ENCODE measurements at places on chromosomes 5 and 9.

GRCh38 chr5:131810510-131811249 lies 13.9 kb upstream of the FNIP1 start:
- no peak for DNase-seq

DNA sequence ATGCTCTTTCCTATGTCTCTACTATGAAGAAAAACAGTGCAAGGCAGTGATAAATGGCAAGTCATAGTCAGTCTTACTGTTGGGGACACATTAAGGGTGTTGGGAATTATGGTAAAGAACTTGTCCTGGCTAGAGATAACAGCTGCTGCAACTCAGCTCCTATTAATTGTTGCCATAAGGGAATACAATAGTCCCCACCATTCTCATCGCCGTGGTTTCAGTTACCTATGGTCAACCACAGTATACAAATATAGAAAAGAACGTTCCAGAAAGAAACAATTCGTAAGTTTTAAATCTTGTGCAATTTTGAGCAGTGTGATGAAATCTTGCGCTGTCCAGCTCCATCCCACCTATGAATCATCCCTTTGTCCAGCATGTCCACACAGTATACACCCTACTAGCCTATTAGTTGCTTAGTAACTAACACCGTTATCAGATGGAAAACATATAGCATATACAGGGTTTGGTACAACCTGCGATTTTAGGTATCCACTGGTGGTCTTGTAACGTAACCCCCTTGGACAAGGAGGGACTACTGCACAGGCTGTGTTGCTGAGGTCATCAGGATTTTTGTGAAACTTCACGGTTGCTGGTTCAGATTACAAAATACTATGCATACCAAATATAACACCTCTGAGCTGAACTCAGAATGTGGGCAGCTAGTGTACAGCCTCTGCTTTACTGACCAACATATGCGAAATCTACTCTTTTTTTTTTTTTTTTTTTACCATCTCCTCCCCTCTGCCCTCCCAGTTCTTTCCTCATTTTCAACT lies 53.5 kb downstream of the ZFR start:
- no peak for DNase-seq

- no peak for DNase-seq
These were observed 11.5 kb downstream of the ADAM19 start for GRCh38 chr5:157563929-157564716.

DNA sequence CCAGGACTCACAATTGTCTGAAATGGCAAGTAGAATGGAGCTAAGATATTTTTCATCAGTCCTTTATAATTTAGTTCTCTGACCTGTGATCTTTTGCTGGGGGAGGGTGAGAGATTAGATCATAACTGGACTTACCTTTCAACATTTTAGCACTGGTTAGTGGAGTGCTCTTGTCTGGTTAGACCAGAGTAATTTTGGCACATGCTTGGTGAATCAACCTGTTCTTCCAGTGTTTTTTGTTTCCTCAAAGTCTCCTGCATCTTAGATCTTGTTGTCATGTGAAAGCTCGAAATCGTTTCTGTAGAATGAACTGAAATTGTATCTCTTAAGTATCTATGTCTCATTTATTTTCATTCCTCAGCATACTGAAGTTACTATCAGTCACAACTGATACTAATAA lies 122.4 kb downstream of the TLE4 start:
- DNase-seq: no peak

GRCh38 chr5:73365301-73365853 lies 83.2 kb downstream of the FOXD1 start:
- DNase-seq: no peak

DNA sequence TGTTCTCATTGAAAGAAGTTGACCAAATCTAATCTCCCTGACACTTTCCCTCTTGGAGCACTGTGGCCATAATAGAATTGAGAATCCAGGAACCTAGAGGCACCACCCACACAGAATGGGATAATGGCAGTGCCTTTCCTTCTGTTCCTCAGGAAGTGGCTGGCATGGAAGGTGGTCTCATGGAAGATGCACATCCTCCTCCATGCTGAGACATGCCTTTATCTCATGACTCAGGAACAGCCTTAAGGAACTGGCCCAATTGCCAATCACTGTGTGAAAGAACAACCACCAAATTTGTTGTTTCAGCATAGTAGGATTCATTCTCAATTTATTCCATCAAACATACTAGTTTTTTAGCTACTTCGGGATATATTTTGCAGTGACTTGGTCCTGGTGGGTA lies 137.5 kb upstream of the RASGRF2 start:
- DNase-seq: no peak

- no peak for DNase-seq
These were observed 272.5 kb downstream of the GADD45G start for GRCh38 chr9:89877051-89878002.

- DNase-seq: no peak
These were observed 55.0 kb upstream of the IER5L start for GRCh38 chr9:129232839-129233591.

GRCh38 chr5:112142769-112143270 lies 276.3 kb downstream of the EPB41L4A start:
- no peak for DNase-seq

- DNase-seq: no peak
These were observed 237.5 kb downstream of the SLIT3 start for GRCh38 chr5:169063316-169063953.

GRCh38 chr9:8653855-8654254 lies 854.3 kb upstream of the DMAC1 start:
- DNase-seq: no peak

- no peak for DNase-seq
These were observed 122.2 kb downstream of the CEMIP2 start for GRCh38 chr9:71646131-71646530.

GRCh38 chr9:79572608-79573411 lies 1.0 kb downstream of the TLE4 start:
- DNase-seq: peak; percentile 33

- no peak for DNase-seq
These were observed 1.0 kb upstream of the NIM1K start for GRCh38 chr5:43190755-43191603.

DNA sequence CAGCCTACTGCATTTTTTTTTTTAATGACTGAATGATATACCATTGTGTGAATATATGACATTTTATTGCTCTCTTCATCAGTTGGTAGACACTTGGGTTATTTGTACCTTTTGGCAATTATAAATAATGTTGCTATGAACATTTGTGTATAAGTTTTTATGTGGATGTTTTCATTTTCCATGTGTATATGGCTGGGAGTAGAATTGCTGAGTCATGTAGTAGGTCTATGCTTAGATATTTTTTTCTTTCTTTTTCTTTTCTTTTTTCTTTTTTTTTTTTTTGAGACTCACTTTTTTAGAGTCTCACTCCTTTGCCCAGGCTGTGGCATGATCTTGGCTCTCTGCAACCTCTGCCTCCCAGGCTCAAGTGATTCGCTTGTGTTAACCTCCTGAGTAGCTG lies 32.9 kb upstream of the FAM120AOS start:
- no peak for DNase-seq

GRCh38 chr9:121634329-121635261 lies 16.8 kb upstream of the DAB2IP start:
- DNase-seq: no peak

GRCh38 chr5:165783024-165783423 lies 2277.6 kb downstream of the MAT2B start:
- DNase-seq: no peak
